M059J (cell line): ENCODE measurements at places on chromosomes 2 and 18.

GRCh38 chr18:25517881-25518715 is 166.1 kb upstream of the ZNF521 start:
- DNase-seq, result peak; percentile 67

DNA sequence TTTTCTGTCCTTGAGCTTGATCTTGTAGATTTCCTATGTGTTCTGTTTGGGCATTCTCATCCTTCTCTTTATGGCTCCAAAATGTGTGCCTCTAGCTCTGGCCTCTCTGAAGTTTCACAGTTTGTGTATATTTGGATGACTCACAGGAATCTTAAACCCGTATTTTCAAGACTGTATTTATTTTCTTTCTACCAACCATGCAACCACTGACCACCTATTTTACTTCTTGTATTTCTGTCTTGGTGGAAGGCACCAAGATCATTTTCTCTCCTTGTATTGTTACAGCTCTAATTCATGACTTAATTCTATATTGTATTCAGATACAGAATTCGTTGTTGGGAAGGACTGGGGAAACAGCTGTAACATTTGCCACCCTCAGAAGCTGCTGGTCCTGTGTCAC is 39.5 kb downstream of the ACSL3 start:
- DNase-seq, result peak; percentile 81

DNA sequence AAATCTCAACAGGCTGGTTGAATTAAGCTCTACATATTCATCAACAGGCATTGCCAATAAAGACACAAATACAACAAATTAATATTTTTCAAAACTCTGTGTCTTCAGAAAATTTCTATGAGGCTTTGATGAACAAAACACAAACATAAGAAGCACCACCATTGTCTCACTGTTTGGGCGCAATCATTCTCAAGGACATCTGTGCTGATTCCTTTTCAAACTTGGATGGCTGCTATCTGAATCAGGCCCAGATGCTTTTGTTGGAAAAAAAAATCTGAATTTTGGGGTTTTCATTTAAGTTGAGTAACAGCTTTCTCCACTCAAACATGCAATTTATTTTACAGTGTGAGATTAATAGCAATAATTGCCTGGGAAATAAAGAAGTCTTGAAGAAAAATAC is 173.8 kb downstream of the NRXN1 start:
- DNase-seq, result no peak

GRCh38 chr2:3476321-3476984 is 42.9 kb downstream of the ADI1 start:
- DNase-seq, result no peak

DNA sequence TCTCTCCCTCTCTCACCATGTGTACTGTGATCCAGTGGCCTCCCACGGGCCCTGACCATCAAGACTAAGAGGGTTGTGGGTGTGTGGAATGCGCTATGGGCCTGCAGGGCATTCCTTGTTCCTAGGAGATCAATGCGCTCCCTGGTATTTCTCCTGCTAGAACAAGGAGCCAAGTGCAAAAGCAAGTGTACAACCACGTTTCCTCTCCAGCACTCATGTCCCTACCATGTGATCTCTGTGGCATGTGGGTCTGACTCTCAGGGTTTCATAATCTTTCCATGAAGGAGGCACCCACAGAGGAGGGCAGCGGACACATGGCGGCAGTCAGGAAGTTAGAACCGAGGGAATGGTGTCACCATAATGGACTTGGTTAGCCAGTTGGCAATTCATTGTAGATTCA is 91.4 kb downstream of the MAPK4 start:
- DNase-seq, result no peak

DNA sequence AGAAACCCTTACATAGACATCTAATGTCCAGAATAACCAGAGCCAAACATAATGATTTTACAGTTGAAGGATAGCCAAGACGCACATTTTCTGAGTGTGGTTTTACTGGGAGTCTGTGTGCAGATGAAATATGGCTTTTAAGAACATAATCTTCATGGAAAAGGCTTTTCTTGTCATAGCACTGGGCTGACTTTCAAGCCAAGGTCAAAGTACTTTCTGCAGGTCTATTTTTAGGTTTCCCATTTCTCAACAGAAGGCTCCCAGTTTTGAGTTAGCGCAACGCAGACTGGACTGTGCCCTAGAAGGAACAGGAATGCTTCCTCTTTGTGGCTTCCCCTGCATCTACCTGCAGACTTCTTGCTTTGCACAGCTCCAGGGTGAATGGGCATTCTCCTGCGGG is 92.3 kb upstream of the UPP2 start:
- no peak for DNase-seq

DNA sequence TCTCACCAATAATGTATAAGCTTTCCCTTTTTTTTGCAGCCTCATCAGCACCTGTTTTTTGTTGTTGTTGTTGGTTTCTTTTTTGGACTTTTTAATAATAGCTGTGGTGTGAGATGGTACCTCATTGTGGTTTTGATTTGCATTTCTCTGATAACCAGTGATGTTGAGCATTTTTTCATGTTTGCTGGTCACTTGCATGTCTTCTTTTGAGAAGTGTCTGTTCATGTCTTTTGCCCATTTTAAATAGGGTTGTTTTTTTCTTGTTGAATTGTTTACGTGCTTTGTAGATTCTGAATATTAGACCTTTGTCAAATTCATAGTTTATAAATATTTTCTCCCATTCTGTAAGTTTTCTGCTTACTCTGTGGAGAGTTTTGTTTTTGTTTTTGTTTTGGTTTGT is 88.4 kb upstream of the EPAS1 start:
- no peak for DNase-seq

DNA sequence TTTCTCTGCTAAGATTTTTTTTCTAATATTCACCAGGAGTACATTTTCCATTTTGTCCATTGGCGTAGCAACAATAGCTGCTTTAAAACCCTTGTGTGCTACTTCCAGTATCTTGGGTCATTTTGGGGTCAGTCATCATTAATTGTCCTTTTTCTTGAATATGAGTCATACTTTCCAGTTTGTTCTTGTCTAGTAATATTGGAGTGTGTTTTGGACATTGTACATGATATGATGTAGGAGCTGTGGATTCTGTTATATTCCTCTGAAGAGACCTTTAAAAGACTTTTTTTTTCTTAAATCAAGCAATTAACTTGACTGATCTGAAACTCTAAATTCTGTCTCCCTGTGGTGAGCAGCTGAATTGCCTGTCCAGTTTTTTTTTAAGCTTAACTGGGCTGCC is 40.8 kb downstream of the AGPS start:
- peak; percentile 42 for DNase-seq

DNA sequence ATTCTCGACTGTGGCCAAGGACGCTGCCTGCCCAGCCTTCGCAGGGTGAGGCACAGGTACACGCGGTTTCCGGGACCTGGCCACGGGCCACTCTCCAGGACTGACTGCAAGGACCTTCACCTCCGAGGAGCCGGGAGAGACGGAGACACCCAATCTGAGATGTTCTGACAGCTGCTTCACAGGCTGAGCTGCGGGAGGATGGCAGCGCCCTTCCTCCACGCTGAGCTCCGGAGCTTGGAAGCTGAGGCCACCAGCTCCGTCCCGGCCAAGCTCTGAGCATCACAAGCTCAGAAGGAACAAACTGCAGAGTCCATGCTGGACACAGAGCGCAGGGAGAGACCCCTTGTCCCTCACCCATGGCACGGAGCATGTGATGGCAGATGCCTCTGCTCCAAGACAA is 71.1 kb upstream of the CTDP1 start:
- no peak for DNase-seq

- peak; percentile 63 for DNase-seq
Measured at GRCh38 chr2:74944987-74945787, 13.3 kb upstream of the POLE4 start.

GRCh38 chr2:54595999-54596902 is 127.2 kb upstream of the EML6 start:
- no peak for DNase-seq

DNA sequence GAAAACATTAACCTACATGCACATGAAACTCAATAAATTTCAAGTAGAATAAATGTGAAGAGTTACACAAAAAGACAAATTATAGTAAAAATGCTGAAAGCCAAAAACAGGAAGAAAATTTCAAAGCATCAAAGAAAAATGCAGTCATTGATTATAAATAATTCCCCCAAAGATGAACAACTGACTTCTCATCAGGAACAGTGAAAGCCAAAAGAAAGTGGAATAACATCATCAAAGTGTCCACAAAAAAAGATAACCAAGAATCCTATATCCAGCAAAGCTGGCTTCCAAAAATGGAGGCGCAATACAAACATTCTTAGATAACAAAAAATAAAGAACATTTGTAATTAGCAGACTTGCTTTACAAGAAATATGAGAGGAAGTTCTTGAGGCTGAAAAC is 161.6 kb downstream of the CMPK2 start:
- DNase-seq, result no peak

GRCh38 chr2:203685789-203686420 is 20.5 kb upstream of the CD28 start:
- DNase-seq, result peak; percentile 44

- no peak for DNase-seq
Measured at GRCh38 chr18:12048010-12048826, 45.4 kb upstream of the ANKRD62 start.

- DNase-seq, result no peak
Measured at GRCh38 chr2:27189989-27190388, 21.9 kb upstream of the ATRAID start.

DNA sequence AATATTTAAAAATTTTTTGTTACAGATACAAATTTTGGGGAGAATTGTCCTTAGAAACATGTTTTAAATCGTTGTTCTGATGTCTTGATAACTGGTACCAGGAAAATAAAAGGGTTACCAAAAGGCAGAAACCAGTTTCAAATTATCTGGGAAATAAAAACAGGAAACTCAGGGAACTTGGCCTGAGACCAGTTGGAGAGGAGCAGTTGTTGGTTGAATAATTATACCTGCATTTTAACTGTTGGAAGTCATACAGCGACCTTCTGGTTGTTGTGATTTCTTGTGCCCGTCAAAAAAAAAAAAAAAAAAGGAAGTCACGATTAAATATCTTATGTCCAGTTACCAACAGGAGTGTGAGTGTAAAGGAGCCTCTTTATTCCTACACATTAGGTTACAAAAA is 51.8 kb downstream of the CRIM1 start:
- DNase-seq, result no peak

DNA sequence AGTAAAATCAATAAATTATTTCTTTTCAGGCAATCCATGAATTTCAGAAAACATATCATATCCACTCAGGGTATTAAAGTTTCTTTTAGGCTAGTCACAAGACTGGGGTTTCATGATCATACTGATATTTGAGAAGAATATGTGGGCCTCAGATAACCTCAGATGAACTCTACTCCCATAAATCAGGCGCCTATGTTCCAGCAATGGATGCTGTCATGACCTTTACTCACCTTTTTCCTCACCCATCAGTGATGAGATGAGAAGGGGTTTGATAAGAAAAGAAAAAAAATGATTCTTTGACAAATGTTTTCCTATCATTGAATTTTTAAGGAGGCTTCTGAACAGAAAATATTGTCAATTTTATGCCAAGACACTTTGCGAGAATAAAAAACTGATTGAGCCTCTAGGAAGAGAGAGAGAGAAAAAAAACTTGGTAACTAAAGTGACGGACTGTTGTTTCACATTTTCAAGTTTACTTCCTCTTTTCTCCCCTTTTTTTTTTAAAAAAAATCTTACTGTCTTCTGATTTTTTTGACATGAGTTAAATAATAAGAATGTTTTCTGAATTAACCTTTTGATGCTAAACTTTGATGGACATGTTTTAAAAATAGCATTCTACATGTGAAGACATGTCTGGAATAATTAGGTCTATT is 309.1 kb upstream of the MAP2 start:
- DNase-seq, result no peak

GRCh38 chr18:44424645-44425035 is 256.0 kb upstream of the SETBP1 start:
- DNase-seq, result no peak

DNA sequence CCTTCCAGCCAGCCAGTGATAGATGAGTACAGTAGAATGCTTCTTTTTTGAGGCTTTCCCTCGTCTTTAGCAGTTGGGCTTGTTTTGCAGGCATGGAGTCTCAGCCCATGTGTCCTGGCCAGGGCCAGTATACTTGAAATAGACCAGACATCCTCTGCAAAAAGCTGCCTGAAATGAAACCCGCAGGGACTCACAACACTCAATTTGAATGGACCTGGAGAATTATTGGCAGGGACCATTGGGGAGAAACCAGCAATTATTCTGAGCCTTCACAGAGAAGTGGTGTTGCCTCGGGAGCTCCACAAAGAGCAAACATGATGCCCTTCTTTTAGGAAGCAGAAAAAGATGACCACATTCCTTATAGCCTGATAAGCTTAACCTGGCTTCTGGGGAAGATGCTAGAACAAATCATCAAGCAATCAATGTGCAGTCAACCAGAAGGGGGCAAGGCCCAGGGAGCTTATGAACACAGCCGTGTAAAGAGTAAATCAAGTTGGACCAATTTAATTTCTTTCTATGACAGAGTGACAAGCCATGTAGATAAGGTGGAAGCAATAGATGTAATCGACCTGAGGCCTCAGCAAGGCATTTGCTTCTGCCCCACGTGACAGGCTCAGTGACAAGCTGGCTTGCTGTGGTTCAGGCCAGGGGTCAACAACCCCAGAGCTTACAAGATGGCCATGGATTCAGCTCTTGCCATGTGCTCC is 42.1 kb downstream of the BOD1L2 start:
- no peak for DNase-seq

DNA sequence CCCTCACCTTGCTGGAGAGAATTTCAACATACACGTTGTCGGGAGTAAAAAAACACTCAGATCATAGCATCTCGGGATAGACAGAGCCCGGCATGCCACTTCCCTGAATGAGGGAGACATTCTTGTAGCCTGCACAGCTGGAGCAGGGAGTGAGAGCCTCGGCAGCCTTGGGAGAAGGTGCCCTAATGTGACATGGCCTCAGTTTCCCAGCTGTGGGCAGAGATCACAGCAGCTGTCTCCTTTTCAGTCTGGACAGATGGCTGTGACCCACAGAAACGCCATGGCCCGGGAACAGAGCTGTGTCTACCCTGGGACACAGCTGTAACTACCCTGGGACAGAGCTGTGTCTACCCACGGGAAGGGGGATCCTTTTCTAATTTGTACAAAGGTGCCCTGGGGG is 55.9 kb downstream of the HS1BP3 start:
- DNase-seq, result no peak

DNA sequence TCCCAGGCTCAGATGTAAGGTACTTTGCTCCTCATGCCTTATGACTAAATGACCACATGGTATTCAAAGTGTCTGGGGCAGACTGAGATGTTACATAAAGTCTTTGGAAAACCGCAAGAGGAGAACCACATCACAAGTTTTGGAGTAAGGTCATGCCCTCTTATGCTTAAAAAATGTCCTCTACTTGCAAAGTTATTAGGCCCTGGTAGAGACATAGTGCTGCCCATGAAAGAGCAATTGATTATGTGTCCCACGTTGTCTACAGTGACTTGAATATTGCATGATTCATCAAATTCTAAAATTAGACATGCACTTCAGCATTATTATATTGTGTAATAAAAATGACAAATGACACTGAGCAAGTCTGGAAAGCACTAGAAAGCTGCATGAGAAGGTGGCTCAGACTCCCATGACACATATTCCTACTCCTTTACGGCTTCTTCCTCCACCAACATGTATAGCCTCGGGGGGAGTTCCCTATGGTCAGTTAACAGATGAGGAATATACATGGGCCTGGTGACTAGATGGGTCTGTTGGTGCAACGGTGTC is 602.6 kb upstream of the VRK2 start:
- DNase-seq, result peak; percentile 95
